ENCODE measurements at places on chromosomes 7 and 10.

DNA sequence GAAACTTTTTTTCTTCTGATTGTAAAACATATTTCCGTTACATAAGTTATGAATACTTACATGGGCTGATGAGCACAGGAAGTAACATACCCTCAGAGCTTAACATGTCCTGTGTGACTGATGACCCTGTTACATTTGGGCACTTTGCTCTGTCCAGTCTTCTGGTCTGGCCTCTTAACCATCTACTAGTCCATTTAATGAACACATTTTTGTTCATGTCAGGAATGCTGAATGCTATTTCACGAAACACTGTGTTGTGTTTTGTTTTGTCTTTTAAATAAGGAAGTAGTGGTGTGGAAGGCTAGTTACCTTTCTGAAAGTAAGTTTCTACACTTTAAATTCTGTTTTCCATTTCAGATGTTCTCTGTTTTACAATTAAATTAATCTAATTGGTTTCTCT lies 77.7 kb downstream of the RBM33 start:
- no peak for DNase-seq

- DNase-seq: no peak
These were observed 1173.6 kb upstream of the SORCS1 start for GRCh38 chr10:108338146-108338545.

DNA sequence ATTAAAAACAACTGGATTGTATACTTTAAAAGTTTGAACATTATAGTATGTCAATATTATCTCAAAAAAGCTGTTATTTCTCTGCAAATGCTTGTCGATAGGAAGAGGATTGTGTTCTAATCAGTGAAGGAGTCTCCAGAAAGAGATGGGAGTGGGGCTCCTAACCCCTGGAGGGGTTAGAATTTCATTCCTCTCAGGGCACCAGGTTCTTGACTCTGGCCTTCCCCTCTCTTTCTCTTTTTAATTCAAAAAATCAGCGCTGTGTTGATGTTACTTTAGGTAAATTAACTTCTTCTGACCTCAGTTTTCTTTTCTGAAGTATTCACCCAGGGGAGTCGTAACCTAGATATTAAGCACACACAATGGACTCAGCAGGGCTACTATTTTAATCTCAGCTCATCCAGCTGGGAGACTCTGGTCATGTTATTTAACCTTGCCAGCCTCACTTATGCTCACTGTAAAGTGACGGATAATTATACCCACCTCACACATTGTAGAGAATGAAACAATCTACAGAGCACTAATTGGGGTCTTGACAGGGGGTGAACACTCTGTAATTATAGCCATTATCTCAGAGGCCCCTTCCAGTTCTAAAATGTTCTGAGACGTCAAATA lies 59.4 kb downstream of the GCC1 start:
- DNase-seq: no peak

DNA sequence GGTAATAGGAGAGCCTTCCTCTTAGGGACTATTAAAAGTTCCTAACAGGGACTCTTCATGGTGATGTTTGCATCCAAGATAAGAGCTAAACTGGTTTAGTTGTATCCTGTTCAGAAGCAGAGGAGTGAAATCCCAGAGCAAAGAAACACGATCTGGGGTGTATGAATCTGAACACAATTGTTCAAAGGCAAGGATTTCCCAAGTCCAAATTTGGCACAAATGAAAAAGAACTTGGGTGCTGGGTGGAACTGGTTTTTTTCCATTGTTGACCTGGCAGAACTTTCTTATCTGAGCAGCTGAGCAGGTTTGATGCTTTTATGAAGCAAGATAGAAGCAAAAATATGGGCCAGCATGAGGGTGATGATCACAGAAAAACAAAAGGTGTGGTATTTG lies 6.0 kb downstream of the AGFG2 start:
- DNase-seq: no peak

DNA sequence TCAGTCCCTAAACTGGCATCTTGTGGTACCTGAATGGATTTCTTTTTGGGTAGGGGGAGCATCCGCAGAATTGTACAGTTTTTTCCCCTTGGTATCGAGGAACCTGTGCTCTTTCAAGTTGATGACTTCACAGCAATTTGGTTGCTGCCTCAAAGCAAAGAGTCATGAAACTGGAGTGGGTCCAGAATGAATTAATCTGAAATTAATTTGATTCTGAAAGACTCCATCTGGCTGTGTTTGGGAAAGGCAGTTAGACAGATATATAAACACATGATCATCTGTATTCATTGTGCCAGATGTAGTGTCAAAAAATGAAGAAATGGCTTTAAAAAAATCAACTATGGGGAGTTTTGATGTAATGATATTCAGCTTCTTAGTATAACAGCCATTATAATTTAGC lies 136.1 kb downstream of the CELF2 start:
- no peak for DNase-seq

- DNase-seq: no peak
These were observed 781.7 kb upstream of the GHITM start for GRCh38 chr10:83357627-83358026.

Measured in stimulated activated CD4-positive, alpha-beta T cell treated with anti-CD3 and anti-CD28 coated beads, TNF-alpha, amount 100 ng/mL, for 24 hours (primary cell).